ENCODE measurements at places on chromosomes 2 and 18.

- peak; percentile 57 for DNase-seq
These were observed 112.8 kb downstream of the GULP1 start for GRCh38 chr2:188404341-188405004.

DNA sequence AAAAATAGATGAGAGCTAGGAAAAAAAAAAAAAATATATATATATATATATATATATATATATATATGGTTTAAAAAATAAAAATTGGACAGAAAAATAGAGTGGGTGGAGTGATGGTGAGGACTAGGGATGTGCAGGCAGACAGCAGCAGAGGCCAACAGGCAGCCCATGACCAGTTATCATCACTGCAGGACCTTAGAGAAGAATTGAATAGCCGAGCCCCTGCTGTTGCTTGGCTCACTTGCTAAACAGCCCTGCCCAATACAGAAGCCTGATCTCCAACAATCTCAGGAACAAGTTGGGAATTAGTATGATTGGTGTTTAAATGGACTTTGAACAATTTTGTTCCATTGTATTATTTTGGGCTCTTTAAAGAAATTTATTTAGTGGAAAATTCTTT is 967.5 kb upstream of the PIK3C3 start:
- DNase-seq = no peak

DNA sequence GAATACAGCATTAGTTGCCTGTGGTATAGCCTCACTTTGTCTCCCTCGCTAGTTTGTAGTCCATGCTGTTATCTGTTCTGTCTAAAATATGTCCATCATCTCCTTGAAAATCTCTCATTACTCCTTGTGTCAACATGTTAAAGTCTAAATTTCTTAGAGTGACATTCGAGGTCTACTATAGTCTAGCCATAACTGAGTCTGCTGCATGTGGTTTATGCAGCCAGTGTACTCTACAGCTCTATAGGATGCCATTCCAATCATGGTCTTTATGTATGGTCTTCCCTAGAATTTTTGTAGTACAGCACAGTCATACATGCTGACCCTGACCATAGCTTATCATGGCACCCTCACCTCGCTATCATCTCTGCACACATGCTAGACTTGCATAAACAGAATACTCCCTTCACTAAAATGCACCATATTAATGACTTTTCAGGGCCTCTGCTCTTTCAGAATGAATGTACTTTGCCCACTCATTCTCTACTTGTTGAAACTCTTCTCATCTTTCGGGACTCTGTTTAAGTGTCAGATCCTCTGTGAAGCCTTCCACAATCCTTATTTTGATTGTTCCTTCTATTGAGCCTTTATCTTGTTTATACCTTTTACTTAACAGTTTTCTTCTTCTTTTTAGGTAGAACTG is 12.8 kb downstream of the TANK start:
- DNase-seq = no peak

DNA sequence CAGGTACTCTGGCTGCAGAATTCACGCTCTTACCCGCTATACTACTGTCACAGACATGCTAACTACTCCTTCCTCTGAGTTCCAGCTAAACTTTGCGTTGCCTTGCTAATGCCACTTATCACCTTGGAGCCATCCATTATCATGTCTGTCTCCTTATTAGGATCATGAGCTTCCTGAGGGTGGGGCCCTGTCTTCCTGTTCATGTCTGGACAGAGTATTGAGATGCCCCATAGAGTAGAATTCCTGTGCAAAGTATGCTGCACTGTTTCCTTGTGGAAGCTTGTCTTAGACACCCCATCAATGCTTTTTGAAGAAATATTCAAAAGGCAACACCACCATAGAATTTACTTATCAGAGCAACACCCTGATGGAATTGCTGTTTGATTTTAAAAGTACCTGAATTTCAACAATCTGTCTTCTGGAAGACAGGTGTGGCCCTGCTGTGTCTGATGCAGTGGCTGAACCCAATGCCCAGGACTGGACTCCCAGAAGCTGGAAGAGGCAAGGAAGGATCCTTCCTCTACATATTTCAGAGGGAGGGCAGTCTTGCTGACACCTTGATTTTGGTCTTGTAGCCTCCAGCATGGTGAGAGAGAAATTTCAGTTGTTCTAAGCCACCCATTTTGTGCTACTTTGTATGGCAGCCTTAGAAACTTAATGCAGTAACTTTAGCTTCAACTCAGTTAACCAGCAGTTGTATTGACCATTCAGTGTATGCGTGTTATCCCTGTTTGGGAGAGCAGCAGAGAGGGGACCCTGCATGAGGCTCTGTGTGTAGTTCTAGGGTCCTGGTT is 5.6 kb downstream of the LAMA3 start:
- DNase-seq = no peak

DNA sequence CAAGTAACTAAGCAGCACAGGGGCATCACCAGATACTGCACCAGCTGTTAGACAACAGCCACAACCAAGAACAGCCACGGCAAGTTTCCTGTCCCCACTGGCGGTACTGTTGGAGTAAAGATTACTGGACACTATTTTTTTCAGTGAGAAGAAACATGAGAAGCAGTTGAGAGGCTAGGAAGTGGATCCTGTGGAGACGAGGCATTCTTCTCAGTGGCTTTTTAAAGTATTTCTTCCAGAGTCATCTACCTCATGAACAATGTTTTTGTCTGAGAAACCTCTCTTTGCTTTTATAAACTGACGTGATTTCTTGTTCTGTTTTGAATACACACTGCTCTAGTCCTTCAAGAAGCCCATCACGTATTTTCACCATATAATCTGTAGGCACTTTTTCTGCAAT is 18.8 kb downstream of the TM4SF20 start:
- DNase-seq = no peak

DNA sequence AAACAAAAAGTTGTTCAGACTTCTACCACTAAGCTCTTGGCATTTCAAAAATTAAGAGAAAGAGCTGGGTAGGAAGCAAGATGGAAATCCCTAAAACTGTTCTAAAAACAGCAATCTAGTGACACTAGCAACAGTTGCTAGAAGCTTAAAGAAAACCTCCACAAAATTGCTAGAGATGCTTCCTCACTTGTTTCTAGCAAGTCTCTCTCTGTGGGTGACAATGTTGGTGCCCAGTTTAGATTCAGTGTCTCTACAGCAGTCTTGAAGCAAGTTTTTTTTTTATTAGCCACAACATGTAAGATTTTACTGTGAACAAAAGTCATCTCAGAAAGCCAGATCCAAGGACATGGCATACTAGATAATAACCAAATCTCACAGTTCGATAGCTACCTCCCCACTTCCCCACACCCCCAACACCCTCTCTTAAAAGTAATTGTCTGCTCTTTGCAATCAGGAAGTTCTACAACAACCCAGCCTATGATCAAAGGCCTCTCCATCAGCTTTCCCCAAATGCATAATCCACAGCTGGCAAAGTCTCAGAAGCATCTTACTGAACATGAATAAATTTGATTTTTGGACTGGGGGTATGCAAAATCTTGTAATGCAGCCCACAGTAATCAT is 70.0 kb downstream of the ANKRD44 start:
- no peak for DNase-seq

DNA sequence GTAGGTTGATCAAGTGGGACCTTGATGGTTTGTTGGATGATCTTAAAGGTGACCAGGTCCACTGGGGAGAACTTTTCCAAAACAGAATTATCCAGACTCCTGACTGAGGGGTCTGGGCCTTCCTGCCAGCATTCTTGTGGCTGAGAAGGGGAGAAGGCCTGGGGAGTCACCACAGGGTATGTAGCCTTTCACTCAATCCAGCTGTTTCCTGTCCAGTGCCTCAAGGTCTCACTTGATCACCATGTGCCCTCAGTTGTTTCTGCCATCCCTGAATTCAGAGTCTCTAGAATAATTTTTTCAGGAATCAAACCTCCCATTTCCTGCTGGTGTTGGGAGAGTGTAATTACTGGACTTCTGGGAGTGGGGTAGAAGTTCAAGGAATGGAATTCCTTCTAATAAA is 54.4 kb upstream of the TANC1 start:
- DNase-seq = no peak

GRCh38 chr18:64334748-64335147 is 185.9 kb upstream of the LINC00305 start:
- no peak for DNase-seq

- no peak for DNase-seq
These were observed 279.9 kb upstream of the NCKAP5 start for GRCh38 chr2:133848111-133848649.

DNA sequence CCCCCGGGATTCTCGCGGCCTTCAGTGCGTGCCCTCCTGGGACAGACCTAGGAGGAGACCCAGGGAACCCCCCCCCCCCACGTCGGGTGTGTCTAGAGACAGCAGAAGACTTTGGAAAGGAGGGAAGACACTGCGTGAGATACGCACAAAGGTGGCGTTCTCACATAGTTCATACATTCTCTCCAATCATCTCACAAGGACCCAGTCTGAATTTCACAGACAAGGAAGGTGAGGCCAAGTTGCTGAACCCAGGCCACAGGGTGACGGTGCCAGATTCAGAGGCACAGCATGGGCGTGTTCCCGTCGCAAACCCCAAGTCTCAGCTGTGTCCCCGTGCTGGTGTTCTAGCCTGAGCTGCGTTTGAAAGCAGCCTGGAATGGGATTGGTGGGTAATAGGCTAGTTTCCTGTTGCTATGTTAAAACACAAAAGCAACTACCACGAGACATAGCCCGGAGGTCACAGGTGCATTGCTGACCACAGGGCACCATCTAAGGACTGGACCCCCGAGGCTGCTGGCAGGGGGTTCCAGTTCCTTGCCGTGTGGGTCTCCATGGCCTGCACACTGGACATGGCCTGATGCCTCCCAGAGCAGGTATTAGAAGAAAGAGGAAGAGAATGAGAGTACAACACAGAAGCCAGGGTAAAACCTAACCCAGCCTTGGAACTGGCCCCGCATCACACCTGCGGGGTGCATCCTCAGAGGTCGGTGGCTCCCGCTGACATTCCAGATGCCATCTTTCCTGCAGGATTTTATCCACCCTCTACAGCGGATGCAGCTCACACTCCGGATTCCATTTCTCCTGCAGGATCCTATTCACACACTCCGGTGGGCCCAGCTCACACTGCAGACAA is 1.1 kb upstream of the PXDN start:
- DNase-seq = no peak

DNA sequence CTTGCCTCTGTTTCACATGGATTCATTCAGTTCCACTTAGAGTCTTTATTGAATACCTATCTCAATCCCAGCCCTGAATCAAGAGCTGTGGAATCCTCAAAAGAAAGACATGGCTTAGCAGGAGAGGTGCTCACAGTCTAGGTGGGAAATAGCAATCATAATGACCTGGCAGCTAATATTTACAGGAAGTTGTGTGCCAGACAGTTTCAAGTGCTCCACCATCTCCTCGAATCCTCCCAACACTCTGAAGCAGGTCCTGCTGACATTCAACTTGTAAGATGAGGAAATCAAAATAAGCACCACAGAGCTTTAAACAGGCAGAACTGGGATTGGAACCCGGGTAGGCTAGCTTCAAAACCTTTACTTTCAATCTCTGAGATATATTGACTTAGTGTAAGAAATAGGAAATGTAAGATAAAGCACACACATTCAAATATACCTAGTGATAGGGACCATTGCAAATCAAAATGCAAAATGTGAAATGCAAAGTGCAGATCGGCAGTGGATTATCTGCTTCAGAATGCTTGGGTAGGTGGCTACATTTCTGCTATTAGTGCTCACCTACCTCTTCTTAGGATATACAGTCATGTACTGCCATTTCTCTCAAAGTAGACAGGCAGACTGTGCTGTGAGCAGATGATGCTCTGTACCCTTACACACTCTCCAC is 182.0 kb downstream of the PRKCE start:
- DNase-seq = no peak

DNA sequence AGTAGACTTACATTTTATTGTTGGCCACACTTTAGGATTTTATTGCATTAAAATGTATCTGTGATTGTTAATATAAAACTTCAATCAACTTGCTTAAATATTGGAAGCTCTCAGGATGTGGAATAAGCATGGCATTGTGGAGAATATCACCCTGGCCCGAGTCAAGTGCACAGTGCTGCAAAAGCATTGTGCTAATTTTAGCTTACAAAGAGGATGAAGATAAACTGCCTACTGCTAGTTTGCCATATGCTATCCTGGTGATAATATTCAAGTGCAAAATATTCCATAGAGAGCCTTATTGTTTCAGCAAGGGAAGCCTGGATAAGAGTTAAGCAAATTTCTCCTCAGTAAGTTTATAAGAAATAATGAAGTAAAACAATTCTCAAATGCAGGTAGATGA is 54.5 kb downstream of the MEIS1 start:
- no peak for DNase-seq

DNA sequence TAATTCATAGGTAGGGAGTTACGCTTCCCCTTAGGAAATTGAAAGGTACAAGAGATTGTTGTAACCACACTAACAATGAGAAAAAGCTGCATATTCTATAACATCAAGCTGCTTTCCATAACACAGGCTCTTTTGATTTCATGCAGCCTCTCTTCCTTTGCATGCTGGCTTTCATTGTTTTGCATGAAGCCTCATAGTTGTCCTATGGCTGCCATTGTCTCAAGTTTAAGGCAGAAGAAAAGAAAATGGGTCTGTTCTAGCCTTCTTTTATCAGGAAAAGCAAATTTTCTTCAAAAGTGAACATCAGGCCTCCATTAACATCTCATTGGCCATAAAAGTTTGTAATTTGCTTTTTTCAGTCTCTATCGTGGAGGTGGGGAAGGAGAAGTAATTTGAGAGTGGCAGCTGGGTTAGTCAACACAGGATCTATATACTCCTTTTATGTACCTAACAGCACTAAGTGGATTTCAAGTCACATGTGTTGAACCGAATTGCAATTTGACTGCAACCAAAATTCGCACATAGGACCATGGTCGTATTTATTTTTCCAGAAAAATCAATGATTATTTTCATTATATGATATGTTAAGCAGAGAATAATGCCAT is 248.5 kb upstream of the RND3 start:
- DNase-seq = no peak

DNA sequence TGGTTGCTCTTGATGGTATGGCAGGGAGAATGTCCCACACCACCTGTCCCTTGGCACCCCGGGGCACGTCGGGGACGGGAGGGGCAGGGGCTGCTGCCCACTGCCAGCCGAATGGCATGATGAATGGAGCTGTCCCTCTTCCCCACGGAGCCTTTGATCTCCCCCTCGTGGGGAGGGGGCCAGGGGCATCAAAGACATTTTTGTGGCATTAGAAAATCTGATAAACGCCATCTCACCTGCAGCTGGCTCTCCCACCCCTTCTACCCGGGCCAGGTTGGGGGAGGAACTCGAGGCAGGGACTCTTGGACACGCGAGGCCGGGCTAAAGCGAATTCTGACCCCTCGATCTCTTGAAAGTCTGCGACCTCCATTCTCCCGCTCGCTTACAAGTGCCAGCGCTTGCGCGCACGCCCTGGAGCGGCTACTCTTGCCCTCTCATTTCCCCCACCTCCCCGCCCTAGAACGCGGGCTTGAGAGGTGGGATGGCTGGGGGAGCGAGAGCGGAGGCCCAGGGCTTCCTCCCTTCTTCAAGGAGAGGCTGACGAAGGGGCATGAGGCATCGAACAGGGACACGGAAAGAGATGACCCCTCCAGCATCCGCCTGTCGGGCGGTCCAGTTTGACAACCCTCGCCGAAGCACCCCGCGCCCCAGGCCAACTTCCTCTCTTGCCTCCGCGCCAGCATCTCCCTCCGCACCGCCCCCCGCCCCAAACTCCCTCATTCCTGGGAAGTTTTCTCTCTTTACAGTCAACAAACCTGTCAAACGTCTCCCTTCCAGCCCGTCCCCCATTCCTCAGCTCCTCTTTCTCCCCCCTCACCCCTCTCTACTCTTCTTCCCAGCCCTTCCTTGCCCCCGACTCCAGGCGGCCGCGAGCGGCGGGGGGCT is 692 bp upstream of the WNT6 start:
- no peak for DNase-seq

Measured in astrocyte of the hippocampus (primary cell).